ENCODE measurements at places on chromosomes 13 and 19.

- no peak for DNase-seq
Observed at GRCh38 chr19:46042252-46042883, 1.6 kb upstream of the IGFL4 start.

- no peak for DNase-seq
Observed at GRCh38 chr13:103960001-103960400, 893.8 kb upstream of the SLC10A2 start.

GRCh38 chr13:70662231-70662940 is 554.1 kb upstream of the KLHL1 start:
- DNase-seq, result no peak

DNA sequence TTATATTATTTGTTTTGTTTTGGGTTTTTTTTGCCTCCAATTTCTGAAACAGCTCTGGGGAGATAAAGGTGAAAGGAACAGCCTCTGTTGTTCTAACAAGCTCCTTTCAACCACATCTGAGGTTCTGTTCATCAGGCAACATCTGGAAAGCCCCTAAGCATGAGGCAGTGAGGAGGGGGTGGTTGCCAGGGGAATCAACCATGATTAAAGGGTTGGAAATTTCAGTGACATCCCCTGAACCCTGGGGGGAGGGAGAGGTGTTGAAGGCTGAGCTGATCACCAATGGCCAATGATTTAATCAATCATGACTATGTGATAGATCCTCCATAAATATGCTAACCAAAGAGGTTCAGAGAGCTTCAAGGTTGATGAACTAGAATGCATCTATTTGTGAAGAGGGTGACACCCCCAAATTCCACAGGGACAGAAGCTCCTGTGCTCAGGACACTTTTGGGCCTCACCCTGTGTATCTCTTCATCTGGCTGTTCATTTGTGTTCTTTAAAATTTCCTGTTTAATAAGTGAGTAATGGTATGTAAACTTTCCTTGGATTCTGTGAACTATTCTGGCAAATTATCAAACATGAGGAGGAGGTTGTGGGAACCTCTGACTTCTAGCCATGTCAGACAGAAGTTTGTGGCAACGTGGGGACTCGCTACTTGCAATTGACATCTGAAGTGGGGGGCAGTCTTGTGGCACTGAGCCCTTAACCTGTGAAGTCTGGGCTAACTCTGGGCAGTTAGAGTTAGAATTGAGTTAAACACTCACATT is 221.3 kb downstream of the NHLRC3 start:
- no peak for DNase-seq

GRCh38 chr19:31715249-31715945 is 366.2 kb upstream of the TSHZ3 start:
- DNase-seq, result no peak

DNA sequence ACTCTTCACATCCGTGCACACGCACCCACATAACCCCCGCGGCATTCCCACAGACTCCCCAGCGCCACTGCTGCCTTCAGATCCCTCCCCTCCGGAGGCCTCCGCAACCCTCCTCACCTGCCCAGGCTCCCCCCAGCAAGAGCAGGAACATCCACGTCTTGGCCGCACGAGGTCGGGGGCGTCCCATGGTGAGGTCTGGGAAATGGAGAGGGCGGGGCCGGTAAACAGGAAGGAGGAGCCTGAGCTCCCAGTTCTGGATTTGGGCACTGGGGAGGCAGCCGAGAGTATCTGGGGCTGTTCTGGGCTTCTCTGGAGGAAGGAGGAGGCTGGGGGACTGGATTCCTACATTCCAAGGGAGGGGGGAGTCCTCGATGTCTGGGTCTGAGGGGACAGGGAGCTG is 423 bp downstream of the KLK8 start:
- DNase-seq, result no peak

- peak; percentile 8 for DNase-seq
Observed at GRCh38 chr13:44969551-44970484, 19.5 kb downstream of the NUFIP1 start.

- DNase-seq, result no peak
Observed at GRCh38 chr13:65461590-65461989, 1768.5 kb downstream of the PCDH9 start.

- no peak for DNase-seq
Observed at GRCh38 chr13:30142486-30143211, 164.7 kb downstream of the KATNAL1 start.

- no peak for DNase-seq
Observed at GRCh38 chr19:31340042-31341025, 8.9 kb downstream of the TSHZ3 start.

- DNase-seq, result no peak
Observed at GRCh38 chr13:32594157-32594738, 8.0 kb downstream of the PDS5B start.

GRCh38 chr13:26225896-26226617 is 3.9 kb upstream of the RNF6 start:
- no peak for DNase-seq

GRCh38 chr19:4064496-4065260 is 2.0 kb downstream of the ZBTB7A start:
- DNase-seq, result no peak

DNA sequence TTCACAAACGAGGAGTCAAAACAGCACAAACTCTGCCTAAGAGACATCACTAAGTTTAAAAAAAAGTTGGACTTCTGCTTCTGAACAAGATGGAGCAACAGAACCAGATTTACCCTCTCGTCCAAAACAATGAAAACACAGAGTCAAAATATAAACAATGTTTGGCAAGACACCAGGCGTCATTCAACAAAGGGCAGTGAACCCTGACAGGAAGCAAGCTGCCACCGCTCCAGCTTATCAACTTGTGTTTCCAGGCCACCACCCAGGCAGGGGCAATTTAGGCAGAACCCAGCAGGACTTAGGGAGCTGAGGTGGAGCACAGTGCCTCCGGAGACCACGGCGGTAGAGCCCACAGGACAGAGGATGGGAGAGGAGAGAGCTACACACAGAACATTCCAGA is 8.6 kb upstream of the NAPA start:
- peak; percentile 10 for DNase-seq

GRCh38 chr13:109381546-109382180 is 404.7 kb downstream of the IRS2 start:
- no peak for DNase-seq

DNA sequence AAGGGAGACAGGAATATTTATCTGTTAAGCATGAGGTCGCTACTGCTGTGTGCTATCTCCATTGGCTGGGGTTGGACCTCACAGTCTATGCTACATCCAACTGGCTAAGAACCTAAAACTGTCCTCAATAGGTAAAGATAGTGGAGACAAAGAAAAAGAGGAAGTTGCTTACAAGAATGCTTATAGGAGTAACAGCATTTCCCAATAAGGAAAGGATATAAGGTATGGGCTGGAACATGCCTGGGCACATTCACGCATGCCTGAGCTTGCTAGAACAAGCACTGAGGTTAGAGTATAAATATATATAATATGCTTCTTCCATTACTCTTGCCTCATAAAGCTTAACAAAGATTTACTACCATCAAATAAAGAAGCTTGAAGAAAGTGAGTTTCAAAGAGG is 47.9 kb upstream of the CEACAM21 start:
- DNase-seq, result no peak

DNA sequence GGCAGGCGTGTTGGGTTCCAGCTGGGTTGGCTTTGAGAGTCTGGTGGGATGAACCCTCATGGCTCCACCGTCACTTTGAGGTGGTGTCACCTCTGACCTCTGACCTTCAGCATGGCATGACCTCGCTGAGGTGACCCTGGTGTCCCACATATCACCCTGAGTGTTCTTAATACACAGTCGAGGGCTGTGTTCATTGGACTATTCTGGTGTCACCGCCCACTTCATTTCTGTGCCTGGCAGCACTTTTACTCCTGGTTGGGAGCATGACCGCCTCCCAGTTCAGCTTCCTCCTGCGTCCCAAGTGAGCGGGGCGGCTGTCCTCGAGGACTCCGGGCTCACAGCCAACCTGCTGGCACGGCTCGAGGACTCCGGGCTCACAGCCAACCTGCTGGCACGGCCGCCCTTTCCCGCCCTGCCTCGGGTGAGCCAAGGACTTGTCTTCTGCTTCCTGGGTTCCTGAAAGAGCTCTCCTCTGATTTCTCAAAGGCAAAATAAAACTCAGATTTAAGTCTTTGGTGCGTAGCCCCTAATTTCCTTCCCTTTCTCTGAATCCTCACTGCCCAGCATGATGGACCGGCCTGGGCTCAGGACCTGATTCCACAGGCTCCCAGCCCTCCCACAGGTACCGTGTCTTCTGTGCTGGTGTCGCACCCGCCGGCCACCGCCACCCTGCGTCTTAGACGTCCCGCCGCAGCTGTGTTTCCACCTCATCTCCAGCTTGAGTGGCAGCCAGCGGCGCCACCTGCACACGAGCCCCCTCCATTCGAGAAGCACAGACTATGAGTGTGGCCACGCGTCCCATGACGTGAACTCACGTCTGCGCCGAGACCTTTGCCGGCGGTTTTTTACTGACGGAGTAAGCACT is 10.4 kb downstream of the ATP4B start:
- peak; percentile 99 for DNase-seq

GRCh38 chr19:10780368-10780767 is 55.6 kb downstream of the TMED1 start:
- no peak for DNase-seq

DNA sequence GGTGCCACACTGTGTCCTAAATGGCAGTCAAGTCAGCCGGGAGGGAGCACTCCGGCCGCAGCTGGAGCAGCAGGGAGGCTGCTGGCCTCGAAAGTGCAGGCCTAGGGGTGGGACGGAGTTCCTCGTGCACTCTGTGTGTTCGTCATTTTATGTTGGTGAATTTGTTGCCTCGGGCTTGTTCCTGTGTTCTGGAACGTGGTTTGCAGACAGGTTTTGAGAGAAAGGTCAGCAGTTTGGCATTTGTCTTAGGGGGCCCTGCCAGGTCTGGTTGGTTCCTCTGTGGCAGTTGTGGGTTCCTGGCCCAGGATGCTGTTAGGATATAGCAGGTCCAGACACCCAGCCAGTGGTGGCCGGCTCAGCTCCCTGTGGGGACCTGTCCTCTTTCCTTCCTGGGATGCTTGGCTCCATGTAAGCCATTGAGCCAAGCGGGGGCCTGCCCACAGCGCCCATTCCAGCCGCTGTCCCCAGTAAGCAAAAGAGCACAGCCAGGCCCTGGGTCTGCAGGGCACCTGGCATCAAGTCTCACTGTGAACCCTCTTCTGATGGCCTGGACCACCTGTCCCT is 30.0 kb downstream of the MPHOSPH8 start:
- DNase-seq, result no peak

GRCh38 chr19:27794494-27795042 is 1418.4 kb downstream of the UQCRFS1 start:
- DNase-seq, result no peak

- DNase-seq, result no peak
Observed at GRCh38 chr13:99421271-99421670, 80.0 kb upstream of the TM9SF2 start.

DNA sequence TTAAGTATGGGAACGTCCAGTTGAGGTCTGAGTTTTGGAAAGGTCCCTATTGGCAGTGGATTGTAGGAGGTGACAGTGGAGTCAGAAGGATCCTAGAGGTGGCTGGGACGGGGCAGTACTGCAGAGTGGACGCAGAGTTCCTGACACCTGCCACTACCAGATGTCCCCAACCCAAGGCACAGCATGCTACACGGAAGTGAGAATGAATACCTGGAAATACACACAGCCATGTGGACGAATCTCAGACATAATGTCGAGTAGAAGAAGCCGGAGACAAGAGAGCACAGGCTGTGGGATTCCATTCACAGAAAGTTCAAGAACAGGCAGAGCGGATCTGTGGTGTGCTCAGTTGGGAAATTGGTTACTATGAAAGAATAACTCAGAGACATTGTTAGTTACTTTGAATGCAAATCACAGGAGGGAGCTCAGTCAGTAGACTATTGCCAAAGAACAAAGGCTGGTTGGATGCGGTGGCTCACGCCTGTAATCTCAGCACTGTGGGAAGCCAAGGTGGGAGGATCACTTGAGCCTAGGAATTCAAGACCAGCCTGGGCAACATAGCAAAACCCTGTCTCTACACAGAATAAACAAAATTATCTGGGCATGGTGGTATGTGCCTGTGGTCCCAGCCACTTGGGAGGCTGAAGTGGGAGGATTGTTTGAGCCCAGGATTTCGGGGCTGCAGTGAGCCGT is 37.4 kb downstream of the RYR1 start:
- DNase-seq, result no peak

- no peak for DNase-seq
Observed at GRCh38 chr19:2150794-2151338, 500 bp downstream of the AP3D1 start.

GRCh38 chr13:66508153-66508909 is 721.8 kb downstream of the PCDH9 start:
- no peak for DNase-seq

DNA sequence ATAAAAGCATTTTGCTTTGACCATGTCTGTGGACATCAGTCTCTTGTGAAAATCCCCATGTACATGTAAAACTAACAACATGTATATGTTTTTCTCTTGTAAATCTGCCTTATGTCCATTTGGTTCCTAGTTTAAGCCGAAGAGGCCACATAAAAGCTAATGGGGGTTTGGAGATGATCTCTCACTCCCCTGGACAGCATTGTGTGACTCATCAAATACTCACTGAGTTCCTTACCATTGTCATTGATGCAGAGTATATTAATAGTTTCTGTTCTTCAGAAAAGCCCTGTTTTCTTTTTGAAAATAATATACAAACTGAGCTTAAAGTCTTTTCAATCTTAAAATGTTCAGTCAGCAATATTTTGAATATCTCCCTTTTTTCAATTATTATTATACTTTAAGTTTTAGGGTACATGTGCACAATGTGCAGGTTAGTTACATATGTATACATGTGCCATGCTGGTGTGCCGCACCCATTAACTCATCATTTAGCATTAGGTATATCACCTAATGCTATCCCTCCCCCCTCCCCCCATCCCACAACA is 536.7 kb upstream of the HTR2A start:
- no peak for DNase-seq

DNA sequence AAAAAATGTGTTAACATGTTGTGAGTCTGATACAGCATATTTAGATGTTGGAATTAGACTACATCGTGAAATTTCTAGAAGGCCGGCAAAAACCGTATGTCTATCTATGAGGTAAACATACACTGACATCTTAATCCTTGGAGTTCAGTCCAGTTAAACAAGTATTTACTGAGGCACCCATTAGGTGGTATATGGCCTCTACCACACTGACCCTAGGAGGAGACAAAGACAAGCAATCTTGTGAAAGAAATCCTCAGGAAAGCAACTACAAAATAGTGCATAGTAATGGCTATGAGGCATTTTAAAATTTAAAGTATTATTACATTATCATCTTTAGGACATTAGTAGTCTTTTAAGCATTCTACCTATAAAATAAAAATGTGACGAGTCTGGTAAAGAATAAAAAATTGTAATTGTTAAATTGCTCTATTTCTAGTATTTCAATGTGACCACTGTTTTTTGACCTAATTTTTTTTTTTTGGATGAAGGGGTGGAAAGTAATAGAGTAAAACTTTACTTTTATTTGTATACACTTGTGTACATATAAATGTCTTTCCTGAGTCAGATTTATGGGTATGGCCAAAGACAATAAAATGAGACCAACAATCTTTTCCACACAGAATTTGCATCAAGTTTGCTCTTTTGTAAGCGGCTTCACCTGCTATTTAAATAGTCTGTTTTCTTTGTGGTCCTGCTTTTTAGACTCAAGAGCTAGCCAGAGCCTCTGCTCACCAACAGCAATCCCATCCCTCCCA is 50.5 kb downstream of the KATNAL1 start:
- no peak for DNase-seq

- no peak for DNase-seq
Observed at GRCh38 chr19:5086725-5087439, 118.0 kb downstream of the KDM4B start.

GRCh38 chr19:1445185-1445931 is 4.6 kb upstream of the APC2 start:
- DNase-seq, result peak; percentile 48

Data from NCI-H774 (cell line).